ENCODE measurements at places on chromosomes 13 and 19.

GRCh38 chr19:19547674-19548336 is 9.7 kb downstream of the CILP2 start:
- DNase-seq, result no peak

DNA sequence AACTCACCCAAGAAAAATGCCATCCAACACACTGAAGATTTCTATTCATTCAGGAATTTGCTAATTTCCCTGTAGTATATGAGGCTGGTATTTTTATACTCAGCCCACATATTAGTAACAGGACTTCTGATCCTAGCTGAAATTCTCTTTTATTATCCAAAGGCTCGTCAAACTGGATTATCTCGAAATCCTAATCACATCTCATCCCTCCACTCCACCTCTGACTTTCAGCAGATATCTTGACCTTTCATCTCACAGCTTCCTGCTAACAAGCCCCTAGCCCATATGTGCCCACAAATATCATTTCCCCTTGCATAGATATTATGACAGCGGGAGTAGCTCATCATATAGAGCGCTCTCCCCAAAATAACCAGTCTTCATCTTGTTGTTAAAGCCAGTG is 279.7 kb downstream of the FGF14 start:
- DNase-seq, result no peak

- DNase-seq, result no peak
These were observed 4.4 kb downstream of the EFNB2 start for GRCh38 chr13:106530980-106531481.

DNA sequence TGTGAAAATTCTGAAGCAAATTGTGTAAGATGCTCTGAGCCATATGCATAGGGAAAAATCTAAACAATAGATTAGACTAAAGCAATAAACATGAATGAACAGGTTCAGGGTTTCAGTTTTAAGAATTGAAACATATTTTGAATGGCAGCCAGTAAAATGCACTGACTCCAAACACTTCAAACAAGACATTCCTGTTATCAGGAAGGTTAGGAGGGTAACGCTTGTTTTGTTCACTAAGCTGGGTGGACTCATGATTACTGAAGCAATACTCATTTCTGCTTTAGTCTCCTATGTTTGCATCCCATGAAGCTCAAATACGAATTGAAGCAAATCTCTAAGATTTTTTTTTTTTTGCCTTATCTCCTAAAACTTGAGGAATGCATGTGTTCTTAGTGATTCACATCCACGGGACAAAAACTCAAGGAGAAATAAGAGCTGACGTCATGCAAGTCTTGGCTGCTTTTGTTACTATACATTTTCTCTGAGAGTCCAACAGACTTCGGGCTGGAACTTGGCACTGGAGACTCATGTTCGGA is 29.1 kb upstream of the IGFL4 start:
- DNase-seq, result no peak

- no peak for DNase-seq
These were observed 801.5 kb upstream of the SPRY2 start for GRCh38 chr13:81142306-81142999.

- DNase-seq, result no peak
These were observed 79.9 kb downstream of the MRPL57 start for GRCh38 chr13:21256351-21256761.
